Motor neuron (in vitro differentiated cells): ENCODE measurements at places on chromosomes 3 and 15. TPM values are rescaled to one million over a fixed set of nuclear protein-coding genes. Genes with fewer than 3 reads are reported as not detected.

RUBCN gene
- 12.1 and 13.6 TPM in 2 replicates for total RNA-seq

STRIT1 gene
- total RNA-seq: not detected in 2 replicates

EHHADH gene
- 0.09 and 0.16 TPM in 2 replicates for total RNA-seq

C3orf20 gene
- total RNA-seq: 0.21 and 0.22 TPM in 2 replicates

SAMMSON gene
- total RNA-seq: 0.36 and 0.52 TPM in 2 replicates

IFT57 gene
- 26.3 and 30.0 TPM in 2 replicates for total RNA-seq

ACSBG1 gene
- 0.79 and 1.7 TPM in 2 replicates for total RNA-seq

ROPN1 gene
- total RNA-seq: 0.17 TPM in 1 of 2 replicates, not detected in the other
